NCI-H2171 treated with DMSO at 0.1 percent for 48 hours (cell line): ENCODE measurements at places on chromosomes 1 and 21.

GRCh38 chr1:201753492-201753891 is 75.5 kb upstream of the IPO9 start:
- no peak for DNase-seq

- peak; percentile 73 for DNase-seq
Measured at GRCh38 chr1:218164111-218164929, 120.8 kb upstream of the RRP15 start.

- no peak for DNase-seq
Measured at GRCh38 chr1:34156739-34157138, 8.3 kb downstream of the CSMD2 start.

DNA sequence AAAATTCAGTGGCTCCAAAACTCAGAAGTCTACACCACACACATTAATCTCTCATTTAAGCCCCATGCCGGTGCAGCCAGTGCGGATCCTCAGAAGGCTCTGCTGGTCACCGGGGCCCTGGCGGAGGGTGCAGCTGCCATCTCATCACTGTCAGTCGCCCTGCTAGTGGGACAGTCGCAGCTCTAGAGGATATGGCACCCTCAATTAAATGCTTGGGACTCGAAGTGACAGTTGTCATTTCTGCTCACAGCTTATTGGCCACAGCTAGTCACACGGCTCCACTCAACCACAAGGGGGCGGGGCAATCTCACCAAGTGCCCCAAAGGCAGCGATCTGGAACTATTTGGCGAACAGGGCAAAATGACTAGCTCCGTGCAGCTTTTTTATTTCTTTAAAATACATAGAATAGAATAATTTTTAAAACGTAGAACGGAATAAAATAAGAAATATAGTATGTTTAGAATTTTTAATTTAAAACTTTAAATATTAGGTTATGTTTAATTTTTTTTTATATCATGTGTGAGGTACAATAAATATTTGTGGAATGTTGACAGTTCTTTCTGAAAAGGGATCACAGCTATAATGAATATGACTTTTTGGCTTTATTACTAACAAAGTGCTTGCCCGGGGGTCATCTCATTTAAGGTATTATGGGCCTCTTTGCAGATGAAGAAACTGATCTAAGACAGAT is 8.0 kb upstream of the MAN1C1 start:
- DNase-seq = peak; percentile 91
